HT1080 (cell line): ENCODE measurements at places on chromosomes 4 and X.

DNA sequence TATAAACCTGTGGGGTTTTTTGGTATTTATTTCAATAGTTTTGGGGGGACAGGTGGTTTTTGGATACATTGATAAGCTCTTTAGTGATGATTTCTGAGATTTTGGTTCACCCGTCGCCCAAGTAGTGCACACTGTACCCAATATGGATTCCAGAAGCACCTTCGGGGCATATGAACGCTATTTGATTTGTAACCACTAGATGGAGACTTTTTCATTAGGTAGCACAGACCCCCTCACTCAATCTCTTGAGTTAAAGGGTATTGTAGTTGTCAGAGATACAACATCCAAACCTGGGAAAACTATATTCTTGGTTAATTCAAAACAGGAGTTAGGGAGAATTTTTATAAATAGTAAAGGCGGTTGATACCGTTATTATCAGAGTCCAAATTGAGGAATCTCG lies 79.8 kb downstream of the SPANXN3 start:
- peak; percentile 1 for DNase-seq

GRCh38 chrX:148134578-148134977 lies 153.4 kb downstream of the FMR1NB start:
- no peak for DNase-seq

DNA sequence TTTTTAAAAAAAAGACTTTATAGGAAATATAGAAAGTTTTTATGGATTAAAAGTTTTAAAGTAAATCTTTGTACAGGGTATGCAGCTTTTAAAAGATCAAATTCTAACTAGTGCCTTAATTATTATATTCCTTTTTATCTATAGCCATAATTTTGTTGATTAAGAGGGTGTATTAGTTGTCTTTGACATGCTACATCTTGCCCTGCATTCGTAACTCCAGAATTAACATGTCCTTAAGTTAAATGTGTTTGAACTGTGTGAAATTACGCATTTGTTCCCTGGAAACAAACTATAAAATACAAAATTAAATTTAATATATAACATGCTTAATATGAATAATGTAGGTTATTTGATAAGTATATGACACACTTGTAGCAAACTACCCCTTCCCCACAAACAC lies 66.3 kb downstream of the PTPN13 start:
- DNase-seq: no peak

- DNase-seq: peak; percentile 26
These were observed 429 bp downstream of the NOCT start for GRCh38 chr4:139015948-139016471.

DNA sequence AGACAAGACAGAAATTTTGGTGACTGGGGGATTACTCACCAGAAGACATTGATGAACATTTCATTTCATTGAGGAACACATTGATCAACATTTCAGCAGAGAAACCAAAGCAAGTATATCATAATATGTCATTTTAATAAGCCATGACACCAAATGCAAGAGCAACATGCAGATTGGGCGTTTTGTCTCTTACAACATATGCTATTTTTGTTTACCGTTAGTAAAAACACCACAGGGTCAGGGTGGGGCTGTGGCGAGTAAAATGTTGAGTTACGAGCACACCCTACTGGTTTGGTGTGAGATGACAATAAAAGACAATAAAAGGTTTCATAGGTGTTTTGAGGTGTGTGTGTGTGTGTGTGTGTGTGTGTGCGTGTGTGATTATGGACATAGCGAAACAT lies 294.5 kb downstream of the PDGFC start:
- no peak for DNase-seq

- DNase-seq: no peak
These were observed 66.0 kb upstream of the TENM3 start for GRCh38 chr4:182177166-182177565.

- DNase-seq: peak; percentile 61
These were observed 1.9 kb downstream of the ADGRA3 start for GRCh38 chr4:22514001-22514400.

- no peak for DNase-seq
These were observed 25.6 kb upstream of the MAMLD1 start for GRCh38 chrX:150337536-150337935.

DNA sequence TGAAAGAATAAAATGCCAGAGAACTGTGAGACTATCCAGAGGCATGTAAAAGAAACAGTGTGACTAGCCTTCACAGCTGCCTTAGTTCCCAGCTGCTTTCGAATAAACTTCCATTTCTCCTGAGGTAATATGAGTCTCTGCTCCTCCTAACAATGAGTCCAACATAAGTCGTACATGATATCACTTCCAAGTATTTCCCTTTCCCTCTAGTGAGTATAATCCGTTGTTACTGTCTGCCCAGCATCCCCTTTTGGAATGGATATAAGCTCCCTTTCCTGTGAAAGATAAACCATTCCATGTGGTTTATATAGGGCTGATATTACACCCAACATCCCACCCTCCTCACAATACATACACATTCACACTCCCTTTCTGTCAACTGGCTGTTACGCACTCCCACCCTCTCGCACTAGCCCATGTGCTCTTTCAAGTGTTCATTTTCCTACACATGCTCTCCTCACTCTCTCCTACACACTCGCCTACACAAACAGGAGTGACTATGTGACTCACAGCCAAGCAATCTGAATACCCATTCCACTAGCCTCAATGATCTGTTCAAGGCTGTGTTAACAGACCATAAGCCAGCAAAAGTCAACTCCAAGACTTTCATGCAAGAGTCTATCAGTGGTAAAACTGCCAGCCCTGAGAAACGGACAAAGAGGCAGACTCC lies 5.0 kb downstream of the NAF1 start:
- DNase-seq: peak; percentile 47

GRCh38 chr4:71604785-71605184 lies 179.1 kb downstream of the GC start:
- no peak for DNase-seq

DNA sequence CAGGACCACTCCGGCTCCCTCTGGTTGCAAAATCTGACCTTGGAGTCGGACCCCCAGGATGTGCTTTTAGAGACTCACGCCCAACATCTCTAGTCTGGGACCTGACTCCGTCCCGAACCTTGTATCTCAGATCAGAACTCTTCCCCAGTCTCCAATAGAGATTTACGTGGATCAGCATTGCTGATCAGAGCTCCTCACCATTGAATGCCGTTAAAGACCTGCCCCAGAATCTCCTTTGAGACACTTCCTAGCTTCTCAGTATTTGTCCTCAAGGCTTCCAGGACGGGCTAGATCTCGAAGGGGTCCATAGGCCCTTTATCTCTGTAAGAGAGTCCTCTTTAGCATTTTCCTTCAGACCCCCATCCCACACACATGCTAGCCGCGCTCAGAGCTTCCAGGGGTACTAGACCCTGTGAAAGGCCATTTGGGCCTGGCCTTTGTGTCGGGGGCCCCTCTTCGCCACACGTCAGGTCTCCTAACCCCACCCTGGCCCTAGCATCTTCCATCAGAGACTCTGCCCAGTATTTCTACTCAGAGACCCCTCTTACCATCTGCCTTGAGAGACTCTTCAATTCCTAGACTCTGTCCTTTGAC lies 662 bp downstream of the UBA1 start:
- no peak for DNase-seq

- DNase-seq: peak; percentile 0
These were observed 38.6 kb downstream of the TRPC5OS start for GRCh38 chrX:111914398-111915090.

DNA sequence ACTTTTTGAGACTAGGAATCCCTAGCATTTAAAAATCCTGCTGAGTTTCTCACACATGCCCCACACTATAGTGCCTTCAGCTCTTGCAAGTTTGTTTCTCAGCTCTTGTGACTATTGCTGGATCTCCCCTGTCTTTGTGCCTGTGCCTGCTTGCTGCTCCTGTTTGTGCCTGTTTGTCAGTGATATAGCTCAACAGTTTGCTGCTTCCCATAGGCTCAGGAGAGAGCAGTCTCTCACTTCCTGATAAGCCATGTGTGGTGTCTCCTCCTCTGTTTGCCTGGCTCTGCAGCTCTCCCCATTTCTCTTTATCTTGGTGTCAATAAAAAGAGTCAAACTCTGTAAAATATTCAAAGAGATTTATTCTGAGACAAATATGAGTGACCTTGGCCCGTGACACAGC lies 259.8 kb upstream of the CLNK start:
- DNase-seq: no peak

- no peak for DNase-seq
These were observed 47.9 kb downstream of the TRIM2 start for GRCh38 chr4:153252122-153252521.

DNA sequence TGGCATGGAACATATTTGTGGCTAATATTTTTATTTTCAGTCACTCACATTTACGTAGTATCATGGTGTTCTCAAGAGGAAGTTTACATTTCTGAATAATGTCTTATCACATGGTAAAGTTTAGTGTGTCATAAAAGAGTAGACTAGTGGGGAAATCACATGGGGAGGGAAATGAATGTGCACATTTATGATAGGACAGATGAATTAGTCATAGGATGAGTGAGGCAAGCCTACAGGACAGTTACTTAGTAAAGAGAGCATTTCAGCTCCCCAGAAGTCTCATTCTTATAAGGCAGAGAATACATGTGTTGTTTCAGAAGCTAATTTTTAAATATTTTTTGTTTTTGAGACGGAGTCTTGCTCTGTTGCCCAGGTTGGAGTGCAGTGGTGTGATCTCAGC lies 6.2 kb downstream of the GK start:
- peak; percentile 78 for DNase-seq

- DNase-seq: no peak
These were observed 1510.3 kb upstream of the PCDH10 start for GRCh38 chr4:131638781-131639180.

GRCh38 chrX:130245441-130245840 lies 23.3 kb downstream of the ZNF280C start:
- DNase-seq: peak; percentile 31

- no peak for DNase-seq
These were observed 90.1 kb downstream of the WFS1 start for GRCh38 chr4:6359536-6360308.

DNA sequence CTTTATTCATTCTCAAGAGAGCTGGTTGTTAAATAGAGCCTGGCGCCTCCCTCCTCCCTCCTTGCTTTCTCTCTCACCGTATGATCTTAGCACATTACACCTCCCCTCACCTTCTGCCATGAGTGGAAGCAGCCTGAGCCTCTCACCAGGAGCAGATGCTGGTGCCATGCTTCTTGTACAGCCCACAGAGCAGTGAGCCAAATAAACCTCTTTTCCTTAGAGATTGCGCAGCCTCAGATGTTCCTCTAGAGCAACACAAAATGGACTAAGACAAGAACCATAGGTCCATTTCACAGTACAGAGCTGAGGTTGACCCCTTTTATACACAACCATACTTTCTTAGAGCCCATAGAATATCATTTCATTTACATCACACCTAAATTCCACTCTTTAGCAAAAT lies 10.1 kb upstream of the TMEM144 start:
- no peak for DNase-seq

GRCh38 chr4:138702190-138702824 lies 313.3 kb upstream of the NOCT start:
- no peak for DNase-seq

DNA sequence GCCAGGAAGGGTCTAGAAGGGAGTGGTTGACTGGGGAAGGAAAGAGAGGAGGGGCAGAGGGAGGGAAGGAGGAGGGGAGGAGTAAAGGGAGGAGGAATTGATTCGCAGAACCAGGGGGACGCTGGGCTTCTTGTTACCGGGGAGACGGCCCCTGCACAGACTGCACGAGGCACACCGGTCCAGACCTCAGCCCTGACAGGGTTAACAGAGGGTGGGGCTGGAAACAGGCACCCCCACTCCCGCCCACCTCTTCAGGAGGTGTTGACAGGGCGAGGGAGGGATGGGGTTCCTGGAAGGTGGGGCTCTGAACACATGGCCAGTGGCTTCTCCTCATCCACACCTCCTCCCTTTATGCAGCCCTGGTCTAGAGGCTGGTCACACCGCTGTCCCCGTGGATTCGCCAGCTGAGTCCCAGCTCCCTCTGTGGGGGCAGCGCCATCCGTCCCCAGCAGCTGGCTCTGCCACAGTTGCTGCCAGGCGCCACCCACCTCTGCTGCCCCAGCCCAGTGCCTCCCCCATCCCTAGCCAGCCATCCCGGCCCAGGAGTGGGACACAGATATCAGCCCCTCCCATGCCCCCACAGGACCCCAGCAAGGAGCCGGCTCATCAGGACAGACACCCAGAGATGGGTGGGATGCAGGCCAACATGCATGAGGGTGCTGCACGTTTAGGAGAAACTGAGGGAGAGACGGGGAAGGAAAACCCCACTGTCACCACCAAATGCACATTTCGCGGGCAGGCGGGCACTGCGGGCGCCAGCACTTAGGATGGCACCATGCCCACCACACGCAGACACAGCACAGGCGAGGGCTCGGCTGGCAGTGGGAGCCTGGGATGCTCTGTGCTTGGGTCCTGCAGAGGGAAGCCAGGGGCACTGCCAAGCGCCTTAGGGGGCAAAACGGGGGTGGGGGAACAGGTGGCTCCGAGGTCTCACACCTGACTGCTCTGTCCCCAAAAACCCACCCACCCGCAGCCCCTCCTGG lies 87.6 kb downstream of the ABLIM2 start:
- no peak for DNase-seq

DNA sequence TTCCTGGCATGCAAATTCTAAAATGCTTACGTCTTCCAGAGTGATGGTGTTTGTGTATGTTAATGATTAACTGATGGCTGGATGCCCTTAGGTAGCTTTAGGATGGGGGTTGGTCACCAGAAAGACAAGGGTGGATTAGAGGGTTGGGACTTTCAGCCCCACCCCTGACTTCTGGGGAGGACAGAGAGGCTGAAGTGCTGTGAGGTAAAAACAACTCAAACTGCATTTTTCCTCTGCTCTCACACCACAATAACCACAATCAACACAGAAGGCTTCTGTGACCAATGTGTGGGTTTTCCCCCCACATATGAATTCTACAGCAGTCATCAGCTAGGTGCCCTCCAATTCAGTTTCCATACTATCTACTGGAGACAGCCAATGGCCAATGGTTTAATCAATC lies 18.7 kb upstream of the DDIT4L start:
- DNase-seq: peak; percentile 25

DNA sequence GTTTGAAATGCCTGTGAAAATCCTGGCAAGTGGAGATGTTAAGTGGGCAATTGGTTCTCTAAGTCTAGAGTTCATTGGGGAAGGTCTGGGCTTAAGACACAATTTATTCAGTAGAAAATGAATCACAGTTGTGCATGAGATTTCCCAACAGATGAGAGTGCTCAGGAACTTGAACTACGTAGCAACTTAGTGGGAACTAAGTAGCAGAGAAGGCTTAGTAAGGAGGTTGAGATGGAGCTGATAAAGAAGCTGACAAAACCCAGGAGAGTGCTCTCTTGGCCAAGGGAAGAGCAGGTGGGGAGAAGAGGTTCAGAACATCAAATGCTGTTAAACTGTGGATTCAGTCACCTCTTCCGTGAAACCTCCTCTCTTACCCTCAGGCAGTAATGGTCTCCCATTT lies 33.0 kb downstream of the AFF1 start:
- DNase-seq: no peak

DNA sequence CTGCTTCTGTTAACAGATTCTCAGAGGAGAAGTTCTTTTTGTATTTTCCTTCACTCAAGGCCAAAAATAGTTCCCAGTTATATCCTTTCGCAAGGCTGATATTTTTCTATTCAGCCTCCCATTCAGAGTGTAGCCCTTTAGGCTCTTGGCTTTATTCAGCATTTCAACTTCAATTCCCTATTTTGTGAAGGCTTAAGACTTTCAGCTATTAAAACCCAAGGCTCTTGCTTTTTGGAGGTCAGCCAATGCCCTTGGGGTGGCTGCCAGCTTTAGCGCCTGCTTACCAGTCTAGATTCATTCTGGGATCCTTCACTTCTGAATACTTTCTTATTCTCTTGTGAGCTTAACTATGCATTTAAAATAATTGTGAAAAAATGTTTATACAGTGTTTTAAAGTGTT lies 57.3 kb upstream of the ADGRA3 start:
- DNase-seq: no peak
